ENCODE measurements at places on chromosomes 1 and 21. TPM values are rescaled to one million over a fixed set of nuclear protein-coding genes. Genes with fewer than 3 reads are reported as not detected.

The FAM177B gene
- total RNA-seq, result not detected

The TMEM125 gene
- 34.5 TPM for total RNA-seq

The TRABD2B gene
- total RNA-seq, result 1.9 TPM

The TNFSF4 gene
- 0.32 TPM for total RNA-seq

The SH2D5 gene
- total RNA-seq, result 1.0 TPM

DNA sequence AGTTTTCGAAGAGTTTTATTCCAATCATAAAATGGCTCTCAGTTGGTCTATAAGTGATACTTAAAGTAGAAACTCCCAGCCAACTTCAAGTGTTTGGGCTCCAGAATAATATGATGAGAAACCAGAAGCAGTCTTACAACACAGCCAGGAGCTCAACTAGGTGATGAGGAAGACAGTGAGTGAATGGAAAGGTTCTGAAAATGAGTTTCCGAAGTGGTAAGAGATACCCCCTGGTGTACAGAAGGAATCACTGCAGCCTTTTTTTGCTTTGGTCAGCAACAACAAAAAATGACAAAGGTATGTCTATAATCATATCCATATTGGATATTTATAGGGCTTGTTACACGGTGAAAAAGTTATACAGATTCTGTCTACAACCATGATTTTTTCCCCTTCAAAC, 16.5 kb downstream of the KRTAP19-1 start:
- no peak for DNase-seq

DNA sequence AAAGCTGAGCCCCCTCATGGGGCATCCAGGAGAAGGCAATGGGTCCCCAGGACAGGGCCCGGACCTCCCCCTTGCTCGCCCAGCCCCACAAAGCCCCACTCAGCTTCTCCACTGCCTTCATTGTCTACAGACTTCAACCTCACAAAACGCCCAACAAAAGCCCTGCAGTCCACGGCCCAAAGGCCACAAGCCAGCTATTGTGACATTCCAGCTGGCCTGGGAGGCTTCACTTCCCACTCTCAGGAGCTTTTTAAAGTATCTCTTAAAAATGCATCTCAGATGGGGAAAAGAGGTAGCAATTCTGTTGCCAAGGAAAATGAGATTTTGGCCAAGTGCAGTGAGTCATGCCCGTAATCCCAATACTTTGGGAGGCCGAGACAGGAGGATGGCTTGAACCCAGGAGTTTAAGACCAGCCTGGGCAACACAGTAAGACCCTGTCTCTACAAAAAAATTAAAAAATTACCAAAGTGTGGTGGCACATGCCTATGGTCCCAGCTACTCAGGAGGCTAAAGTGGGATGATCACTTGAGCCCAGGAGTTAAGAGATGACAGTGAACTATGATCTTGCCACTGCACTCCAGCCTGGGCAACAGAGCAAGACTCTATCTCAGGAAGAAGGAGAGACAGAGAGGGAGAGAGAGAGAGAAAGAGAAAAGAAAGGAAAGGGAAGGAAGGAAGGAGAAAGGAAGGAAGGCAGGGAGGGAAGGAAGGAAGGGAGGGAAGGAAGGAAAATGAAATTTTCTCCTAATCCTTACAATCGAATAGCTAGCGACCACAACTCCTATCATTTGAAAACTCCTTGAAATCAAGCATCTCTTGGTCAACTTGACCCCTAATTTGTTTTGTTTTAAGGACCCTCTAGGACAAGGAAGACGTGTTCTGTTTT, 31.4 kb upstream of the TARDBP start:
- peak; percentile 91 for DNase-seq

DNA sequence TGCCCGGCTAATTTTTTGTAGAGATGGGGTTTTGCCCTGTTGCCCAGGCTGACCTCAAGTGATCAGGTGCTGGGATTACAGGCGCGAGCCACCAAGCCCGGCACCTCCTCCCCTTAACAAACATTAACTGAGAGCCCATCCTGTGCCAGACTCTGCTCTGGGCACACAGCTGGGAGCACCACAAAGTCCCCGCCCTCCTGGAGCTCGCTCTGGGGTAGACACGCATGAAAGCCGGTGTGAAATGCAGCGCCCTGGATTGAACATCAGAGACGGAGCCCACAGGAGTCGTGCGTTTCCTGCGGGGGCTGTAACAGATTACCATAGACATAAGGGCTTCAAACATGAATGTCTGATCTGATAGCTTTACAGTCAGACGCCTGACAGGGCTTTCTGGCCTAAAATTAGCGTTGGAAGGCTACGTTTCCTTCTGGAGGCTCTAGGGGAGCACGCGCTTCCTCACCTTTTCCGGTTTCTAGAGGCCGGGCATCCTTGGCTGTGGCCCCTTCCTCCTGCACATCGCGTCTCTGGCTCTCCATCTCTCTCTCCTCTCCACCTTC, 14.3 kb downstream of the SLC27A3 start:
- peak; percentile 84 for DNase-seq

GRCh38 chr21:30044447-30045064, 104.8 kb upstream of the GRIK1 start:
- no peak for DNase-seq

- no peak for DNase-seq
These were observed 44.3 kb upstream of the TMPRSS2 start for GRCh38 chr21:41552254-41552653.

DNA sequence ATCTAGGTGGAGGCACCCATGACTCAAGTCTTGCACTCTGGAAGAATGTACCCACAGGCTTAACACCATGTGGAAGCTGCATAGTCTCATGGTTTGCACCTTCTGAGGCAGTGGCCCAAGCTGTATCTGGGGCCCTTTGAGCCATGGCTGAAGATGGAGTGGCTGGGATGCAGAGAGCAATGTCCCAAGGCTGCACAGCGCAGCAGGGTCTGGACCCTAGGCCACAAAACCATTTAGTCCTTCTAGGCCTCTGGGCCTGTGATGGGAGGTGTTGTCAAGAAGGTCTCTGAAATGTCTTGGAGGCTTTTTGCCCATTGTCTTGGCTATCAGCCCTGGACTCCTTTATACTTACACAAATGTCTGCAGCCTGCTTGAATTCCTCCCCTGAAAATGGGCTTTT, 21.4 kb upstream of the FCRL3 start:
- DNase-seq, result no peak
